ENCODE measurements at places on chromosomes 2 and 18. TPM values are rescaled to one million over a fixed set of nuclear protein-coding genes. Genes with fewer than 3 reads are reported as not detected.
A peak's percentile ranks its signal among the peaks of the same experiment; 100 is the strongest.

Gene ANO7
- 3.4 TPM for total RNA-seq

Gene INPP4A
- 31.9 TPM for total RNA-seq

Gene PDE1A
- not detected for total RNA-seq

Gene PLEK
- 2.2 TPM for total RNA-seq

Gene CGREF1
- 9.8 TPM for total RNA-seq

Gene HOXD13
- total RNA-seq, result not detected

Gene MBOAT2
- 2.1 TPM for total RNA-seq

Gene SERPINB11
- total RNA-seq, result not detected

DNA sequence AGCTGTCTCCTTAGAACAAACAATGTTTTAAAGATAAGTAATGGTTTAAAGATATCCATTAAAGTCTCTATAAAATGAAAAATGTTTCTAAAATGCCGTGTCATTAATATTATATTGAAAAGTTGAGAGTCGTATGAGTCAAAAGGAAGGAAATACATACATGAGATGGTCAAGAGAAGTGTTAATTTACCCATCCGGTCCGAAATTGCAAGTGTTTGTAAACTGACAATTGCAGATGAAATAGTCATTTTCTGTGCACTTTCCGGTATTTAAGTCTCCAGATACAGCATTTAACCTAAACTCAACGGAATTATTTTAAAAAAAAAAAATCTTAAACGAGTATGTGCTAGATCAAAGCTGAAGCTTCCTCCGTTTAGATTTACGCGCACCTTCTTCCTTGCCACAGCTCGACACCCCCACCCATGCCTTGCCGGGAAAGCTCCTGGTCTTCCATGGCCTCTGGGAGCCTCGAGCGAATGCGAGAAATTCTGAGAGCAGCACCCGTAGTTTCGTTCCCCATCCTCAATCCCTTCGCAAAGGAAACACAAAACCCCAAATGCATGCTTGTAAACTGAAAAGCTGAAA is 1.8 kb downstream of the DSC3 start:
- DNase-seq, result no peak
- H3K36me3 ChIP-seq, result peaks cover 4% of the 10 kb centered on the region
- H3K27me3 ChIP-seq, result peaks cover 58% of the 10 kb centered on the region
- no peak overlapping the region for H3K4me3 ChIP-seq
- H3K27ac ChIP-seq, result no peak overlapping the region

- H3K4me3 ChIP-seq, result no peak overlapping the region
- H3K36me3 ChIP-seq, result peaks cover 4% of the 10 kb centered on the region
- H3K4me1 ChIP-seq, result peaks cover 59% of the 10 kb centered on the region
- H3K27me3 ChIP-seq, result no peaks in the 10 kb centered on the region
- peak overlapping the region; percentile 82 for H3K27ac ChIP-seq
Measured at GRCh38 chr2:159091381-159091780, 122.9 kb downstream of the TANC1 start.

DNA sequence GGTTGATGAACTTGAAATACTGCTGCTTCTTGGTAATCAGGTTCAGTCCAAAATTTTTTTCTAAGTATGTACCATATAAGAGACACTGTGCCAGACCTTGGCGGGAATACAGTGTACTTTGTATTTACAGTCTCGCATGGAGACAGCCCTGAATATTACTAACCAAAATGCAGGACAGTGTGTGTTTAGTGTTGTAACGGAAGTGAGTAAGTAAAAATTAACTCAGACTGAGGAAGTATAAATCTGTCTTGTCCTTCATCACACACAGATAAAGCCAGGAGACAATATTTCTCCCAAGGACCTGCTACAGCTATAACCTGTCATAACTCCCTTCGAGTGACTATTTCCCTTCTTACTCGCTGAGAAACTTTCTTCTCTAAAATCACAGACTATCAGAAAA is 76.9 kb downstream of the ACTR3 start:
- H3K27me3 ChIP-seq, result no peaks in the 10 kb centered on the region
- peaks cover 4% of the 10 kb centered on the region for H3K36me3 ChIP-seq
- peaks cover 28% of the 10 kb centered on the region for H3K4me1 ChIP-seq
- H3K4me3 ChIP-seq, result no peak overlapping the region
- H3K27ac ChIP-seq, result peak overlapping the region; percentile 21

GRCh38 chr18:50806208-50806616 is 13.6 kb downstream of the MRO start:
- no peaks in the 10 kb centered on the region for H3K36me3 ChIP-seq
- H3K4me1 ChIP-seq, result no peaks in the 10 kb centered on the region
- no peak overlapping the region for H3K27ac ChIP-seq
- DNase-seq, result no peak
- peaks cover 4% of the 10 kb centered on the region for H3K27me3 ChIP-seq

- no peak overlapping the region for H3K27ac ChIP-seq
- no peaks in the 10 kb centered on the region for H3K36me3 ChIP-seq
- peaks cover 5% of the 10 kb centered on the region for H3K4me1 ChIP-seq
- peaks cover 13% of the 10 kb centered on the region for H3K27me3 ChIP-seq
- H3K4me3 ChIP-seq, result no peak overlapping the region
Measured at GRCh38 chr2:206701952-206702605, 16.1 kb downstream of the DYTN start.

DNA sequence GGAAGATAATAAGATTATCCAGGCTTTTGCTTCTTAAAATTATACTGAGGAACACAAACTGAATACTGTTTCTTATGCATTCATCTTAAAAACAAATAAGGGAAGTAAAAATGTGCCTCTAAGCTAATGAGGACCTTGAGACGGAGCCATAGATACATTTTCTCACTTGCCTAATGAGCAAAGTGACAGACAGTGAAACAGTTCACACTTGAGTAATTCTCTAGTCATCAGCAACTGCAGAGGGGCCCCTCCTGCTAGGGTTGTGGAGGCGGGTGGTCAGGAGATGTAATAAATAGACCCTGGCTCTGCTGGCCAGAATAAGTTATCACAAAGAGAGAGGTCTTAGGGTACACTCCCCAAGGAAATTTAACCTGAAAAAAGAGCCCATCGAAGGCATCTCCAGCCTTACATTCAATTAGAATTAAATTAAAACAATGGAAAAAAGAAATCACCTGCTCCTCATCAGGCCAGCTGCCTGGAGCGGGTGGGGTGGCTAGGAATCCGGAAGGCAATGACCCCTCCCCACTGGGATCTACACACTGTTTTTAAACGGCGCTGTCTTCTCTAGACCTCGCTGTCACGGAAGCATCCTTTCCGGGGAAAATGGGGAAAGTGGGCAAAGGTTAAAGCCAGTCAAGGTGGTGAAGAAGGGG is 32.6 kb upstream of the INSIG2 start:
- H3K36me3 ChIP-seq, result no peaks in the 10 kb centered on the region
- H3K4me3 ChIP-seq, result no peak overlapping the region
- no peak for DNase-seq
- peaks cover 67% of the 10 kb centered on the region for H3K27me3 ChIP-seq
- H3K27ac ChIP-seq, result no peak overlapping the region
- peaks cover 8% of the 10 kb centered on the region for H3K4me1 ChIP-seq

DNA sequence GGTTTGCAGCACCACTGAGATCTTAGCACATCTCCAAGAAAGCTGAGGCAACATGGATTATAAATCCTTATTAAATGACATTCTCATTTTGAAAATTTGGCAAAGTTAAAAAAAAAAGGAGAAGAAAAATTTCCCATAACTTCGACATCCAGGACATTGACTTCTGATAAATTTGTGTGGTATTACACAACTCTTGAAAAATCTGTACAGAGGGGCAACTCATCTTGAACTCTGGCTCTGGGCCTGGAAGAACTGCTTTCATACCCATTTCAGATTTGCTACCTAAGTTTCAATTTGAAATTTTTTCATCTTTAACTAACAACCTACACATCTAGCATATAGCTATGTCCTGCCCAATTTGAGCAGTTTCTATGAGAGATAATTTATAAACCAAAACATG is 118.0 kb upstream of the UGP2 start:
- H3K27ac ChIP-seq, result no peak overlapping the region
- no peaks in the 10 kb centered on the region for H3K4me1 ChIP-seq
- DNase-seq, result no peak
- no peaks in the 10 kb centered on the region for H3K36me3 ChIP-seq

GRCh38 chr2:100230754-100231153 is 88.4 kb upstream of the AFF3 start:
- no peaks in the 10 kb centered on the region for H3K27me3 ChIP-seq
- H3K4me1 ChIP-seq, result peaks cover 13% of the 10 kb centered on the region
- no peak overlapping the region for H3K4me3 ChIP-seq
- H3K36me3 ChIP-seq, result no peaks in the 10 kb centered on the region
- no peak overlapping the region for H3K27ac ChIP-seq

DNA sequence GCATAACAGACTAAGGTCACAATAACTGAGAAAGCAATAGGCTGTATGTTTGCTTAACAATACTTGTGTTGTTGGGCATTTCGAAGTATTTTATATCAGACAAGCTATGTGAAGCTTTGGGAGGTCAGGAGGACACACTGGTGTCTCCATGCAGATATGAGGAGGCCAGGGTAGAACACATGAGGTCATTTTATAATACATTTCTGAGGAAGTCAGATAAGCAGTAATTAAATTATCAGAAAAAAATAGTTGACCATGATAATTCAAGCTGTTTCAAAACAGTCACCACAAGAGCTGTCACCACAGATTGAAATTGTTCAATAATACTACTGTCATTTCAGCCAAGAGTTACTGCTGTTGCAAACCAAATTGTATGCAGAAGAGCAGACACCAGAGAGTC is 160.6 kb downstream of the RIT2 start:
- no peaks in the 10 kb centered on the region for H3K27me3 ChIP-seq
- DNase-seq, result no peak
- H3K4me3 ChIP-seq, result no peak overlapping the region
- H3K4me1 ChIP-seq, result no peaks in the 10 kb centered on the region
- no peak overlapping the region for H3K27ac ChIP-seq

- H3K4me3 ChIP-seq, result no peak overlapping the region
- H3K4me1 ChIP-seq, result peaks cover 48% of the 10 kb centered on the region
- no peak for DNase-seq
- H3K27ac ChIP-seq, result no peak overlapping the region
- H3K36me3 ChIP-seq, result peaks cover 3% of the 10 kb centered on the region
- peaks cover 94% of the 10 kb centered on the region for H3K27me3 ChIP-seq
Measured at GRCh38 chr2:161418275-161418714, 2.2 kb downstream of the TBR1 start.

DNA sequence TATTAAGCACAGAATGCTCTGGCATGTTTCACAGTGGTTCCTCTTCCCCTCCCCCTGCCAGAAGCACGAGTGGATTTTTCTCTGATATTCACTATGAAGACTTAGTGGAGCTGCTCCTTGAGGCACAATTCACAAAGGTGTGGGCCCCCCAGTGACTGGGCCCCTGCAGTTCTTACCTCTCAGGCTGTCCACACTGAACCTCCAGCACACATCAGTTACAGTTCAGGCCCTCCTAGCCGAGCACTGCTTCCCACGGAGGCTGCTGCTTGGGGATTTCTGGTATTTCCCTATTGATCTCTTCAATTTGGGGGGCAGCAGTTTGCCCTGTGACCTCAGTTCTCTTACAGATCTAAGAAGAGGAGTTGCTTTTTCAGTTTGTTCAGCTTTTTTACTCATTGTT is 236.1 kb downstream of the SH3RF3 start:
- no peak overlapping the region for H3K27ac ChIP-seq
- peaks cover 7% of the 10 kb centered on the region for H3K36me3 ChIP-seq
- DNase-seq, result no peak
- H3K4me1 ChIP-seq, result peaks cover 9% of the 10 kb centered on the region

DNA sequence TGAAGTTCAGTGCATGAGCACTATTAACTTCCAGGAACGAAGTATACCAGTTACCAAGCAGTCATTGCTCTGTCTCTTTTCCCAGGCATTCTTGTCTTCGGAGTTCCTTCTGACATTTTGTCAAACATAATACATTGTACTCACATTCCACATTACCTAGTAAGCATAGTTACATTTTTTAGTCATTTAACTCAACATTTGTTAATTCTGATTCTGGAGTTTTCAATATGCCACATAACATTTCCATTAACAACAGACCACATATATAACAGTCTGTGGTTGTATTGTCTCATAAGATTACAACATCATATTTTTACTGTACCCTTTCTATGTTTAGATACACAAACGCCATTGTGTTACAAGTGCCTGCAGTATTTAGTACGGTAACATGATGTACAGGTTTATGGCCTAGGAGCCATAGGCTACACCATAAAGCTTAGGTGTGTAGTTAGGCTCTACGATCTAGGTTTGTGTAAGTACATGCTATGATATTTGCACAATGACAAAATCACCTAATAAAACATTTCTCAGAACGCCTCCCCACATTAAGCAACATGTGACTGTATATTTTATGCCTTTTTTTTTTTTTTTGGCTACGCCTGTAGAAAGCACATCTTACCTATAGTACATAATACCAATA is 187.1 kb downstream of the DYM start:
- no peaks in the 10 kb centered on the region for H3K27me3 ChIP-seq
- no peak overlapping the region for H3K27ac ChIP-seq
- peaks cover 44% of the 10 kb centered on the region for H3K36me3 ChIP-seq
- no peak overlapping the region for H3K4me3 ChIP-seq

GRCh38 chr2:120419073-120419472 is 73.1 kb downstream of the INHBB start:
- H3K4me1 ChIP-seq, result no peaks in the 10 kb centered on the region
- peaks cover 13% of the 10 kb centered on the region for H3K27me3 ChIP-seq
- DNase-seq, result no peak
- no peak overlapping the region for H3K4me3 ChIP-seq
- H3K27ac ChIP-seq, result no peak overlapping the region

All from activated naive CD8-positive, alpha-beta T cell treated with anti-CD3 and anti-CD28 coated beads for 36 hours (primary cell).